Stimulated activated CD8-positive, alpha-beta memory T cell treated with anti-CD3 and anti-CD28 coated beads, Interleukin-2, amount 100 ng/mL, for 48 hours (primary cell): ENCODE measurements at places on chromosomes 3 and 15.

- DNase-seq = no peak
Observed at GRCh38 chr3:184884359-184885017, 72.5 kb downstream of the VPS8 start.

DNA sequence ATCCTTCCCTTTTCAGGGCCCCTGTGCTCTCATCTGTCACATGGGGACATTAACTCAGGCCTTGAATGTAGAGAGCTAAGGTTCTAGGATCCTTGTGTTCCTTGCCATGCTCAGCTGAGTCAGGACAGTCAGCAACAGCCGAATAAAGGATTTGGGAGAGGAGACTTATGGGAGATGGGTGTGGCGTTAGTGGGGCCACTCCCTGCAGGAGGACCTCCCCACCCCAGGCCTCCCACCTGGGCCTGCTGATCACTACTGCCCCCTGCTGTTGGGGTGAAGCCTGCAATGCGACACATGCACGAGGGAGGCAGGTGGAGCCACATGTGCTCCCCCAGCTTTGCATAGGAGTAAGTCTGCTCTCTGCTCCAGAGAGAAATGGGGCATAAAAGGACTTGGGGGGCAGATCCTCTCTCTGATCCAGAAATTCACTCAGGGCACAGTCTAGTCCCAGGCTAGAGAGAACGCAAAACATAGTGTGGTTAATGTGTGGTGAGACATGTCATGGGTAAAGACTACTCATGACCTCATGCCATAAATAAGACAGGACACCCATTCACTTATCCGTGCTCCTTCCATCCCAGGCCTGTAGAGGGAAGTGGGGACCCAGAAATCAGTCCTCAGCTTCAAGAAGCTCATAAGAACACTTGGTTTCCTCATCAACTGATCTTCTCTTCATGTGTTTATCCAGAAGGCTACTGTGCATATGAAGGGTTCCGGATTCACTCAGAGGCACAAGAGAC, 19.4 kb downstream of the RBP1 start:
- DNase-seq = no peak

GRCh38 chr3:179606534-179607085, 2.0 kb downstream of the NDUFB5 start:
- DNase-seq = no peak

DNA sequence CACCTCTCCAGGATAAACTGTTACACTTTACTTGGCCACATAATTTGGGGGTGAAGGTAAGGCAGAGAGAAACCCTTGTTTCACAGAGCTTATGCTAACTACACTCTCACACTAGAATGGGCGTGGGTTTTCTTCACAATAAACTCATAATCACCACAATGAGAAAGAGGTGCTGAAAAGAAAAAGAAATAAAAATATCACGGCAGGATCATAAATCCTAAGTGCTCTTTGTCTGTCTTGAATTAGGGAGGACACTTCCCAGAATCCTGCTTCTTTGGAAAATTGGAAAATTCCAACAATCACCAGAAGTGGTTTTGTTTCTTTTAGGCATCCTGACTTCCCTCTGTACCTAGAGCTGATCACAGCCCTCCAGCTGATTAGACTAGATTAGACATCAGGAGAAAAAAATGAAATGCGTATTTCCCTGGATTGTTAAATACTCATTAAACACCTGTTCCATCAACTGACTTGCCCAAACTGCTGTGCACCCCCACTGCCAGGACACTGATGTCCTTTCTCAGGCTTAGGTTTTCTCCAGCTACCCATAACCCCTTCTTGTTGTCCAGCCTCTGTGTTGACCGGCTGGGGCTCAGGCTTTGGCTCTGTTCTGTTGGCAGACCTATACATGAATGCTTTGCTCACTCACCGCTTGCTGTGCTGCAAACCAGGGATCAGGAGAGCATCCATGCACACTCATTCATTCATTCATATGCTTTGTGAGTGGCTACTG, 41.6 kb upstream of the ACKR4 start:
- DNase-seq = no peak

- DNase-seq = no peak
Observed at GRCh38 chr15:37616215-37616614, 318.2 kb upstream of the TMCO5A start.

GRCh38 chr3:45333549-45333948, 54.8 kb upstream of the LARS2 start:
- no peak for DNase-seq

GRCh38 chr3:107950417-107950816, 140.4 kb downstream of the CD47 start:
- no peak for DNase-seq

DNA sequence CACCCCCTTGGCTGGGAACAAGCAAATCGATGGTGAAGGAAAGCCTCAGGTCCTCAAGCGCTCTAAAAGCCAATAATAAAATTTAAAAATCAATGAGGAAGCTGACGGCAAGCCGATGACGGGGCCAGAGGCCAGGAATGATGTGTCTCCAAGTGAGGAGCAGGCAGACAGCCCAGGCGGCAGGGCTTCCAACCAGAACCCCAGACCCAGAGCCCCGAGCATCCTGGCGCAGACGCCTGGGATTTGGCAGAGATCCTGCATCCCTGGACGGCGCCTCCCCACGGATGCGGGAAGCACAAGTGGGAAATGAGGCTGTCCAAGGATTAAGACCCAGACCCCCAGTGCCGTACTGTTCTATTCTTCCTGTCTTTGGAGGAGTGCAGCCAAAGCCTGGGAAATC, 123.0 kb upstream of the PROK2 start:
- no peak for DNase-seq
